ENCODE measurements at places on chromosomes 7 and 10. TPM values are rescaled to one million over a fixed set of nuclear protein-coding genes. Genes with fewer than 3 reads are reported as not detected.

- H3K36me3 ChIP-seq = peaks cover 4% of the 10 kb centered on the region
- H3K4me3 ChIP-seq = no peak overlapping the region
- H3K4me1 ChIP-seq = no peaks in the 10 kb centered on the region
- no peaks in the 10 kb centered on the region for H3K27me3 ChIP-seq
Observed at GRCh38 chr10:32263300-32263699, 83.7 kb downstream of the EPC1 start.

- no peaks in the 10 kb centered on the region for H3K36me3 ChIP-seq
- no peaks in the 10 kb centered on the region for H3K4me1 ChIP-seq
- H3K4me3 ChIP-seq = no peak overlapping the region
Observed at GRCh38 chr10:120515741-120516140, 58.7 kb downstream of the PLPP4 start.

GRCh38 chr7:81604808-81605174 lies 165.1 kb downstream of the HGF start:
- no peak overlapping the region for H3K4me3 ChIP-seq
- H3K27ac ChIP-seq = no peak overlapping the region
- DNase-seq = no peak
- no peaks in the 10 kb centered on the region for H3K36me3 ChIP-seq
- H3K27me3 ChIP-seq = no peaks in the 10 kb centered on the region

GRCh38 chr10:111119637-111120036 lies 42.8 kb downstream of the ADRA2A start:
- no peaks in the 10 kb centered on the region for H3K4me1 ChIP-seq
- H3K27ac ChIP-seq = no peak overlapping the region
- H3K4me3 ChIP-seq = no peak overlapping the region
- H3K36me3 ChIP-seq = no peaks in the 10 kb centered on the region
- DNase-seq = no peak

DNA sequence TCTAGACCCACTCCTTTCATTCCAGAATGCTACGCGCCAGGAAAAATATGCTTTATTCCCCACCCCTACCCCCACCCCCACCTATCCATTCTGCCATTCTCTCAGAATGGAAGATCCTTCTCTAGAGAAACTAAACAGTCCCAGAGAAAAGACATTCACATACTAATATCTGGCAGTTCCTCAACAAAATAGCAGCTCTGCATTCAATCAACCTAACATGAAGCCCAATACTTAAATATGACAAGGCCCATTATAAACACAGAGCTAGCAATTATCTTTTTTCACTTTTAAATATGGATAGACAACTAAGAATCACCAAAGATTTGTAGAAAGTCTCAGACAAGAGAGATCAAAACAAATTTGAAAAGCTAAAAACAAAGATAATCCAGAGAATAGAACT lies 16.4 kb downstream of the CACUL1 start:
- no peak overlapping the region for H3K4me3 ChIP-seq
- peaks cover 12% of the 10 kb centered on the region for H3K4me1 ChIP-seq
- no peaks in the 10 kb centered on the region for H3K36me3 ChIP-seq
- H3K27ac ChIP-seq = no peak overlapping the region
- no peak for DNase-seq
- no peaks in the 10 kb centered on the region for H3K27me3 ChIP-seq

- H3K27ac ChIP-seq = peak overlapping the region; percentile 23
- H3K4me3 ChIP-seq = no peak overlapping the region
- no peak for DNase-seq
- no peaks in the 10 kb centered on the region for H3K4me1 ChIP-seq
Observed at GRCh38 chr10:31912898-31913850, 15.5 kb downstream of the ARHGAP12 start.

DNA sequence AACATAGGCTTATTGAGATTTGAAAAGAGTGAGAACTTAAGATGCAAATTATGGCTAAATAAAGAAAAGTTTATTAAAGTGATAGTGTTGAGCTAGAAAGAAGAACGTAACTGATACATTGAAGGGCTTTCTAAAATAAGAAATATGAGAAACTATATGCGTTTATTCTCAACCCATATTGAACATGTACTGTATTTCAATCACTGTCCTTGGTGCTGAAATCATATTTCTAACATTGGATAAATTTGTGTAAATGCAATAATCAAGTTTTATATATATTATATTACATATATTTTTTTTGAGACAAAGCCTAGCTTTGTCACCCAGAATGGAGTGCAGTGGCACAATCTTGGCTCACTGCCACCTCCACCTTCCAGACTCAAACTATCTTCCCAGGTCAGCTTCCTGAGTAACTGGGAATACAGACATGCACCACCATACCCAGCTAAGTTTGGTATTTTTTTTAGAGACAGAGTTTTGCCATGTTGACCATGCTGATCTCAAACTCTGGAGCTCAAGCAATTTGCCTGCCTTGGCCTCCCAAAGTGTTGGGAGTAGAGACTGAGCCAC lies 1065.8 kb downstream of the REEP3 start:
- H3K4me3 ChIP-seq = no peak overlapping the region
- no peaks in the 10 kb centered on the region for H3K4me1 ChIP-seq
- no peak for DNase-seq
- no peaks in the 10 kb centered on the region for H3K27me3 ChIP-seq

DNA sequence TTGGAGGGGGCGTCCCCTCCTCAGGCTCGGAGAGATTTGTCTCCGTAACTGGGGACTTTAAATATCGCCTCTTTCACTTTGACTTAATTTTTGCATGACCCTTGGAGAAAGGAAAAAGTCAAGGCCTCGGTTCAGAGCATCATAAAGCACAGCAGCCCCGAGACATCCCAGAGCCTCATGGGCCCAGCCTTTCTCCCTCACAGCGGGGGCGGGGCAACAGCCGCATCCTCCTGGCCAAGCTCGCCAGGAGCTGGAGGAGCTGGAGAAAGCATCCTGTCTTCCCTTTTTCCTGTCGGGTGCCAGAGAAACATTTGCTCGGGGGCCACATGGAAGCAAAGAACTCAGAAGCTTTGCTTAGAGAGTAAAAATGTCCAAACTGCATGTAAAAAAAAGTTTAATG lies 43.6 kb upstream of the DPYSL4 start:
- H3K36me3 ChIP-seq = no peaks in the 10 kb centered on the region
- H3K27ac ChIP-seq = no peak overlapping the region
- H3K27me3 ChIP-seq = no peaks in the 10 kb centered on the region
- no peak for DNase-seq
- H3K4me3 ChIP-seq = no peak overlapping the region

GRCh38 chr10:35696392-35697287 lies 54.5 kb upstream of the FZD8 start:
- H3K36me3 ChIP-seq = no peaks in the 10 kb centered on the region
- no peak for DNase-seq
- H3K27me3 ChIP-seq = no peaks in the 10 kb centered on the region
- H3K4me3 ChIP-seq = no peak overlapping the region

GRCh38 chr7:23214938-23215337 lies 31.6 kb upstream of the GPNMB start:
- no peaks in the 10 kb centered on the region for H3K27me3 ChIP-seq
- no peak overlapping the region for H3K4me3 ChIP-seq
- no peaks in the 10 kb centered on the region for H3K36me3 ChIP-seq
- no peak for DNase-seq
- no peaks in the 10 kb centered on the region for H3K4me1 ChIP-seq

DNA sequence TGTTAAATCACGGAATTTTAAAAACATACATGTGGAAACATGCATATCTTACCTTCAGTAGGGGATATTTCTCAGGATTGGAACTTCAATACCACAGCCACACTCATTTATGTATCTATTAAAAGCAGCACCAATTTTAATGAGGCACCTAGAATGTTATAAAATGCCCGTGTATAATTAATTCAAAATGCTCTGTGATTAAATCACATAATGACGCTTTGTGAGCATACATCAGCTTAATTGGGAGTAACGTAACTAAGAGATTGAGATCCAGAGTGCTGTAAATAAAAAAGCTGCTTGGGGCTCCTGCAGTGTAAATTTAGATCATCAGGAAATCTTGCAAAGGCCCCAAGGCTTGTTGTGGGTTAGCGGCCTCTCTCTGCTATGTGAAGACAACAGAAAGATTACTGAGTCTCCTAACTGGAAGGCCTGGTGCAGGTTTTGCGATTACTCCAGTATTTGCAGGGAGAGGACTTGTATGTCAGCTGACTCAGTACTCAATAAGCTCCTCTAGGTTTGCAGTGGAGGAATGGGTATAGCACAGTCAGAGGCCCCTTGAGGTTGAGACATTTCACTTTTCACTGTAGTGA lies 195.5 kb upstream of the PHYHIPL start:
- no peaks in the 10 kb centered on the region for H3K36me3 ChIP-seq
- no peaks in the 10 kb centered on the region for H3K4me1 ChIP-seq
- no peaks in the 10 kb centered on the region for H3K27me3 ChIP-seq
- peak overlapping the region; percentile 40 for H3K27ac ChIP-seq

The CHN2 gene
- total RNA-seq = 6.3 TPM

The ABCA13 gene
- under 0.01 TPM for total RNA-seq

The FAM13C gene
- total RNA-seq = 13.9 TPM

The PTF1A gene
- total RNA-seq = not detected

The SERPINE1 gene
- total RNA-seq = 6.2 TPM

All from breast epithelium (tissue), 4 donors.